Activated naive CD8-positive, alpha-beta T cell treated with anti-CD3 and anti-CD28 coated beads, Interleukin-2, amount 50 U/mL, for 24 hours (primary cell): ENCODE measurements at places on chromosomes 5 and 9.

- DNase-seq: no peak
Measured at GRCh38 chr9:88807426-88807825, 183.8 kb upstream of the S1PR3 start.

GRCh38 chr9:15372455-15372854 lies 50.2 kb upstream of the SNAPC3 start:
- no peak for DNase-seq

DNA sequence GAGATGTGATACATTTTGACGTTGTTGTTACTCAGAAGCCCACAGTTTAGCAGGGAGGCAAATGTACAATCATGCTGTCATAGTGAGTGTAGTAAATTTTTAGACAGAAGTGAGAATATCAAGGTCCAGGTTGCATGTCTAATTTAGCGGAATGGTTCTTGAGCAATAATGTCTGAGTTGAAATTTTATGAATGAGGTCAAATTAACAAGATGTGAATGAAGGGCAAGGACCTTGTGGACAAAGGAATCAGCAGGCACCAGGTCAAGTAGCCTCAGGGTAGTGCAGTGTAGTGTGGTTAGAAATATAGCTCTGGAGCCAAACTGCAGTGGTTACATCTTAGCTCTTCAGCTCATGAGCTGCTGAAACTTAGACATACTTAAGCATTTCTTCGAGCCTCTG lies 36.2 kb downstream of the TNFSF8 start:
- no peak for DNase-seq

GRCh38 chr9:36292641-36293040 lies 34.4 kb upstream of the GNE start:
- DNase-seq: no peak
